ENCODE measurements at places on chromosomes 12 and 14. TPM values are rescaled to one million over a fixed set of nuclear protein-coding genes. Genes with fewer than 3 reads are reported as not detected.

OTOGL gene
- total RNA-seq: 0.04 TPM

OTUB2 gene
- 9.4 TPM for total RNA-seq

RNF34 gene
- 24.0 TPM for total RNA-seq

MYH6 gene
- not detected for total RNA-seq

BCL11B gene
- 13.7 TPM for total RNA-seq

ASCL1 gene
- not detected for total RNA-seq

PMCH gene
- total RNA-seq: not detected

DMAC2L gene
- total RNA-seq: 17.1 TPM

FGF6 gene
- total RNA-seq: not detected

TTC6 gene
- total RNA-seq: 8.4 TPM

KRT5 gene
- total RNA-seq: 8,781 TPM

- no peak for DNase-seq
- H3K36me3 ChIP-seq: no peaks in the 10 kb centered on the region
- H3K4me3 ChIP-seq: no peak overlapping the region
- H3K27me3 ChIP-seq: no peaks in the 10 kb centered on the region
- no peaks in the 10 kb centered on the region for H3K4me1 ChIP-seq
These were observed 102.7 kb upstream of the USP44 start for GRCh38 chr12:95653771-95654546.

- no peaks in the 10 kb centered on the region for H3K36me3 ChIP-seq
- no peak overlapping the region for H3K27ac ChIP-seq
- no peak for DNase-seq
- no peaks in the 10 kb centered on the region for H3K27me3 ChIP-seq
- H3K4me3 ChIP-seq: no peak overlapping the region
- peaks cover 50% of the 10 kb centered on the region for H3K4me1 ChIP-seq
These were observed 4.5 kb downstream of the POMT2 start for GRCh38 chr14:77316195-77316505.

- no peaks in the 10 kb centered on the region for H3K27me3 ChIP-seq
- H3K36me3 ChIP-seq: peaks cover 16% of the 10 kb centered on the region
- H3K4me3 ChIP-seq: peak overlapping the region; percentile 60
- H3K4me1 ChIP-seq: peaks cover 25% of the 10 kb centered on the region
- DNase-seq: no peak
- peak overlapping the region; percentile 96 for H3K27ac ChIP-seq
These were observed 707 bp downstream of the DHRS1 start for GRCh38 chr14:24298892-24299254.

- no peaks in the 10 kb centered on the region for H3K4me1 ChIP-seq
- no peak overlapping the region for H3K27ac ChIP-seq
- no peak for DNase-seq
These were observed 2.4 kb upstream of the TCL1B start for GRCh38 chr14:95683793-95684192.

GRCh38 chr12:14907953-14908352, 22.3 kb upstream of the MGP start:
- no peaks in the 10 kb centered on the region for H3K36me3 ChIP-seq
- H3K4me1 ChIP-seq: peaks cover 11% of the 10 kb centered on the region
- no peak for DNase-seq
- H3K4me3 ChIP-seq: no peak overlapping the region
- no peak overlapping the region for H3K27ac ChIP-seq

- no peaks in the 10 kb centered on the region for H3K36me3 ChIP-seq
- no peaks in the 10 kb centered on the region for H3K27me3 ChIP-seq
- DNase-seq: no peak
- no peaks in the 10 kb centered on the region for H3K4me1 ChIP-seq
- no peak overlapping the region for H3K4me3 ChIP-seq
These were observed 151.0 kb upstream of the KRAS start for GRCh38 chr12:25401547-25402345.

GRCh38 chr14:31945701-31946100, 131.4 kb upstream of the ARHGAP5 start:
- H3K36me3 ChIP-seq: no peaks in the 10 kb centered on the region
- H3K27me3 ChIP-seq: no peaks in the 10 kb centered on the region
- no peak for DNase-seq

- no peaks in the 10 kb centered on the region for H3K4me1 ChIP-seq
- H3K4me3 ChIP-seq: no peak overlapping the region
- no peak for DNase-seq
- H3K36me3 ChIP-seq: peaks cover 33% of the 10 kb centered on the region
- no peaks in the 10 kb centered on the region for H3K27me3 ChIP-seq
- H3K27ac ChIP-seq: no peak overlapping the region
These were observed 13.4 kb downstream of the GABARAPL1 start for GRCh38 chr12:10226086-10226485.

- no peak overlapping the region for H3K4me3 ChIP-seq
- no peaks in the 10 kb centered on the region for H3K27me3 ChIP-seq
- H3K4me1 ChIP-seq: no peaks in the 10 kb centered on the region
- DNase-seq: no peak
- H3K36me3 ChIP-seq: no peaks in the 10 kb centered on the region
- no peak overlapping the region for H3K27ac ChIP-seq
These were observed 4.4 kb downstream of the RAN start for GRCh38 chr12:130876297-130876696.

- H3K27ac ChIP-seq: no peak overlapping the region
- no peak for DNase-seq
- no peaks in the 10 kb centered on the region for H3K4me1 ChIP-seq
- no peaks in the 10 kb centered on the region for H3K36me3 ChIP-seq
- H3K4me3 ChIP-seq: no peak overlapping the region
These were observed 892.1 kb downstream of the NRXN3 start for GRCh38 chr14:79062226-79062625.

GRCh38 chr14:24481622-24482324, 26.3 kb downstream of the CMA1 start:
- no peak for DNase-seq
- no peaks in the 10 kb centered on the region for H3K4me1 ChIP-seq
- no peak overlapping the region for H3K4me3 ChIP-seq
- no peaks in the 10 kb centered on the region for H3K36me3 ChIP-seq
- no peaks in the 10 kb centered on the region for H3K27me3 ChIP-seq

GRCh38 chr12:122537021-122537420, 10.0 kb downstream of the KNTC1 start:
- H3K27ac ChIP-seq: no peak overlapping the region
- no peaks in the 10 kb centered on the region for H3K36me3 ChIP-seq
- no peak for DNase-seq

DNA sequence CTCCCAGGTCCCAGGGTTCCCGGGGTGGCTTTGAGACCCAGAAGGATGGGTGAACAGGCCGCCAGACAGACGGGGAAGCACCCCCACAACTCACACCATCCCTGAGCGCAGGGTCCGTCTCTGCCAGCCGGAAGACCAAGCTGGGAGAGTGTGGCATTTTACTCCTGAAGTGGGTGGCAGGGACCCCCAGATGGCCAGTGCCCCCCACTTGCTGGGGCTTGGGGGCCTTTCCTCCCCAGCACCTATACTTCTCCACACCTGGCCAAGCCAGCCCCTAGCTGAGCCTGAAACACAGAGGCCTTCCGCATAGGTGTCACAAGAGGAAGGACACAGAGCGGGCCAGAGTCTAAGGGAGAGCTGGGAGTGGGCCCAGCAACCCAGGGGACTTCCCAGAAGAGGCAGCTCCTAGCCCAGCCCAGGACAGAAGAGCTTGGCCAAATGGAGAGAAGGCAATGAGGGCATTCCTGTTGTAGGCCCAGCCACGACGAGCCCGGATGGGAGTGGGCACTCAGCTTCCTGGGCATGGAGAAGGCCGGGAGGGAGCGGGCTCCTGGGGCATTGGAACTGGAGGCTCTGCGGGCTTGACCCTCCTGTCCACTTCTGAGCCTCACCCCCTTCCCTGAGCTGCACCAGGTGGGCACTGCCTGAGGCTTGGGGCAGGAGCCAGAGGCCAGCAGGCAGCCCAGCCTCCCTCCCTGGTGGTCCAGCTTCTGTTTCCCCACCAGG, 3.3 kb downstream of the AHNAK2 start:
- H3K27ac ChIP-seq: peak overlapping the region; percentile 97
- no peak overlapping the region for H3K4me3 ChIP-seq
- H3K27me3 ChIP-seq: no peaks in the 10 kb centered on the region
- no peaks in the 10 kb centered on the region for H3K36me3 ChIP-seq
- no peak for DNase-seq

GRCh38 chr12:116385486-116386217, 108.2 kb upstream of the MED13L start:
- H3K36me3 ChIP-seq: no peaks in the 10 kb centered on the region
- no peak for DNase-seq
- no peak overlapping the region for H3K27ac ChIP-seq

DNA sequence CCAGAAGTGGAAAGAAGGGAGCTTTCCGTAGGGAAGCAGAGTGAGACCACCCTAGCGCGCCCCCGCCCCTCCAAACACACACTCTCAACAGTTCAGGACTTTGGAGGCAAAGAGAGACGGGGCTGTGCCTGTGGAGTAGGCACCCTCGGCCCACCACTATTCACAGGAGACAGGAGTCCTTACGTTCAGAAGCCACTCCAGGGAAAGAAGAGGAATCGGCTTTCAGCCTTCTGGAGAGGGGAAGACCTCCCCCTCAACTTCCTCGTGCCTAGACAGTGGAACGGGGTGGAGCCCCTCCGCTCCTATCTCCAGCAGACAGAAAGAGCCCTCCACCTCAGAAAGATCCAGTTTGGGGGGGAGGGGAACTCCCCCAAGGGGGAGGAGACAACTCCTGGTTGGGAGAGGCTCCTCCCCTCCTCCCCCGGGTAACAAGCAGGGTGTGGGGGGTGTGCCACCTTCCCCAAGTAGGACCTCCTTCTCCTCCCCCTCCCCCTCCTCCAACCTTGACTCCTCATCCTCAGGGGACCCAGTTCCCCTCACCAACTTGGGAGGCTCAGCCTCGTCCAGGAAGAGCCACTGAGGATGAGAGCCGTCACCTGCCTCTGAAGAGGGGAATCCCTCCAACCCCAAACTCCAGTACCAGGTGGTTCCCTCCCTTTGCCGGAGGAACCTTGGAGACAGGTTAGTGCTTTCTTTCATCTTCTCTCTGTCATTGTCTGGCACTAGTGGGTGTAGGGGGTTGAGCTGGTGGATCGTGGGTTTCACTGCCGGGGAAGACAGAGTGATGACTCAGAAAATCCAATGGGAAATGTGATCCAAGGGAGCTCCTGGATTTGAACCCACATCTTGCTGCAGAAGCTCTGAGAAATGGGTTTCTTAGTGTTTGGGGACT, 883 bp downstream of the FOXJ2 start:
- DNase-seq: no peak
- H3K27me3 ChIP-seq: no peaks in the 10 kb centered on the region
- H3K4me3 ChIP-seq: peak overlapping the region; percentile 99
- H3K27ac ChIP-seq: peak overlapping the region; percentile 94

- no peak for DNase-seq
- no peaks in the 10 kb centered on the region for H3K36me3 ChIP-seq
- peaks cover 11% of the 10 kb centered on the region for H3K4me1 ChIP-seq
- H3K27me3 ChIP-seq: no peaks in the 10 kb centered on the region
- no peak overlapping the region for H3K4me3 ChIP-seq
These were observed 2.1 kb downstream of the MAP1LC3B2 start for GRCh38 chr12:116561181-116561821.

- no peaks in the 10 kb centered on the region for H3K27me3 ChIP-seq
- no peak for DNase-seq
- no peaks in the 10 kb centered on the region for H3K36me3 ChIP-seq
- H3K4me1 ChIP-seq: no peaks in the 10 kb centered on the region
- H3K27ac ChIP-seq: no peak overlapping the region
These were observed 18.4 kb downstream of the USP44 start for GRCh38 chr12:95532851-95533250.

- DNase-seq: no peak
- no peaks in the 10 kb centered on the region for H3K27me3 ChIP-seq
- no peaks in the 10 kb centered on the region for H3K36me3 ChIP-seq
- H3K4me1 ChIP-seq: no peaks in the 10 kb centered on the region
- H3K4me3 ChIP-seq: no peak overlapping the region
These were observed 479.9 kb upstream of the NOVA1 start for GRCh38 chr14:27077710-27078109.

DNA sequence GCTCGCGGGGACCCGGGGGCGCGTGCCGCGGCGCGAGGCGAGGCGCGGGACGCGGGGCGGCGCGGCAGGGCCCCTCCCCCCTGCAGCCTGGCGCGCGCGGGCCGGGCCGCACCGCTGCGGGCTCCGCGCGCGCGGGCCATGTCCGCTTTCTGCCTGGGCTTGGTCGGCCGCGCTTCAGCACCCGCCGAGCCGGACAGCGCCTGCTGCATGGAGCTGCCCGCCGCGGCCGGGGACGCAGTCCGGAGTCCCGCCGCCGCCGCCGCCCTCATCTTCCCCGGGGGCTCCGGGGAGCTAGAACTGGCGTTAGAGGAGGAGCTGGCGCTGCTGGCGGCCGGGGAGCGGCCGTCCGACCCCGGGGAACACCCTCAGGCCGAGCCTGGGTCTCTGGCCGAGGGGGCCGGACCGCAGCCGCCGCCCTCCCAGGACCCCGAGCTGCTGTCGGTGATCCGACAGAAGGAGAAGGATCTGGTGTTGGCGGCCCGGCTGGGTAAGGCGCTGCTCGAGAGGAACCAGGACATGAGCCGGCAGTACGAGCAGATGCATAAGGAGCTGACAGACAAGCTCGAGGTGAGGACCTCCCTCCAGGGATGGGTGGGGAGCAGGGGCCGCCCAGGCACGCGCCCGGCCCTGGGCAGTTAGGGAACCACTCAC, 820 bp downstream of the BICDL1 start:
- H3K4me3 ChIP-seq: peak overlapping the region; percentile 55
- no peaks in the 10 kb centered on the region for H3K36me3 ChIP-seq
- no peaks in the 10 kb centered on the region for H3K27me3 ChIP-seq
- peak overlapping the region; percentile 87 for H3K27ac ChIP-seq
- no peak for DNase-seq

DNA sequence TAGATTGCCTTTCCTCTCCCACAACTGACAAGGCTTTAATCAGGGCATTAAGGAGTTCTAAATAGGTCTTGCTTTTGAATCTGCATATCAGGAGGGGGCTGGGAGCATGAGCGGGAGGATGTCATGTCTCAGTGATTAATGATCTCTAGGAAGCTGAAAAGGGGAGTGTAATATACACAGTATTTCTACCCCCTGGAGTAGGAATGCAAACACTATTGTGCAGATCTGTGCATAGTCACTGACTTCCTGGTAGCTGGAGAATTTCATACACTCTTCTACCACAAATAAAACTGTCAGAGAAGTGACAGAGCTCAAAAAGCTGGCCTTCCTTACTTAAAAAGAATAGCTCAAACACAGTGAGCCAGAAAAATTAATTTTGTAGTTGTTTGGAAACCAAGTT, 65.8 kb downstream of the RIC8B start:
- no peaks in the 10 kb centered on the region for H3K36me3 ChIP-seq
- H3K27me3 ChIP-seq: no peaks in the 10 kb centered on the region
- H3K4me1 ChIP-seq: peaks cover 10% of the 10 kb centered on the region

- H3K27me3 ChIP-seq: no peaks in the 10 kb centered on the region
- no peak overlapping the region for H3K27ac ChIP-seq
- no peak for DNase-seq
These were observed 12.2 kb downstream of the KLC1 start for GRCh38 chr14:103641161-103641560.

- no peak within 1 kb of the TSS for H3K4me3 ChIP-seq
- no peak for DNase-seq
- peak within 1 kb of the TSS; percentile 82 for H3K27ac ChIP-seq
- no peaks in the 10 kb centered on the region for H3K27me3 ChIP-seq
- peaks cover 53% of the 10 kb centered on the region for H3K4me1 ChIP-seq
- no peaks in the 10 kb centered on the region for H3K36me3 ChIP-seq
These were observed at the start of gene ZNF385A for GRCh38 chr12:54384591-54385041. Gene ZNF385A, minus strand, starts transcription at chr12:54384733. Its CDS starts 219 bp downstream, at chr12:54384514.
